Activated CD4-positive, alpha-beta T cell treated with anti-CD3 and anti-CD28 coated beads, Interleukin-2, amount 10 ng/mL, durations not matched to agents 24 days and 14 days (primary cell): ENCODE measurements at places on chromosomes 3 and 15. TPM values are rescaled to one million over a fixed set of nuclear protein-coding genes. Genes with fewer than 3 reads are reported as not detected.

DNA sequence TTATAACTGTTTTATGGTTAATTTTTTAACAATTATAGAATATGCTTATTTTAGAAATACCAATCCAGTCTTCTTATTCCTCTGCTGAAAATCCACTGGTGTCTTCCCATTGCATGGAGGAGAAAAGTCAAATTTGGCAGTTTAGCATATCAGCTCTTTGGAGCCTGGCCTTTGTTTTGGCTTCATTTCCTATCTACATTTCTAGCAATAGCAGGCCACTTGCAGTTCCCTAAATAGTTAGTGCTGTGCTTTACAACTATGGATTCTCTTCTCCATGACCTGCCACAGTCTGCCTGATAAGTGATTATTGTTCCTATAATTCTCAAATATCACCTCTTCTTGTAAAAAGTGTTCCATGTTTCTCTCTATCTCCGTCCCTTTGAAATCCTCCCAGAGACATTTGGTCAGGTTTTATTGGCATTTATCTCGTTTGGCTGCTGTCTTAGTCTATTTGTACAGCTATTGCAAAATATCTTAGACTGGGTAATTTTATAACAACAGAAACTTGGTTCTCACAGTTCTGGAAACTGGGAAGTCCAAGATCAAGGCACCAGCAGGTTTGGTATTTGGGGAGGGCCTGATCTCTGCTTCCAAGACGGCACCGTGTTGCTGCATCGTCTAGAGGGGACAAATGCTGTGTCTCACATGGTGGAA lies 8.2 kb upstream of the SEC22A start:
- H3K27me3 ChIP-seq = peaks cover 9% of the 10 kb centered on the region
- H3K27ac ChIP-seq = no peak overlapping the region
- no peak overlapping the region for H3K4me3 ChIP-seq
- no peak for DNase-seq

Gene DUOXA1
- not detected in 2 replicates for total RNA-seq

Gene PTPRG
- total RNA-seq = 4.2 and 4.6 TPM in 2 replicates

GRCh38 chr3:119557877-119558269 lies 1.5 kb downstream of the CD80 start:
- peak overlapping the region; percentile 80 for H3K4me3 ChIP-seq
- H3K27me3 ChIP-seq = no peaks in the 10 kb centered on the region
- peaks cover 21% of the 10 kb centered on the region for H3K36me3 ChIP-seq
- peak; percentile 78 for DNase-seq
- H3K4me1 ChIP-seq = peaks cover 53% of the 10 kb centered on the region
- H3K27ac ChIP-seq = peak overlapping the region; percentile 77

Gene GNAT1
- total RNA-seq = not detected in 2 replicates

Gene PLA2G4D
- total RNA-seq = not detected in 2 replicates

GRCh38 chr15:52551762-52552161 lies 17.1 kb downstream of the ARPP19 start:
- H3K27ac ChIP-seq = no peak overlapping the region
- peaks cover 53% of the 10 kb centered on the region for H3K36me3 ChIP-seq
- H3K4me1 ChIP-seq = peaks cover 13% of the 10 kb centered on the region

DNA sequence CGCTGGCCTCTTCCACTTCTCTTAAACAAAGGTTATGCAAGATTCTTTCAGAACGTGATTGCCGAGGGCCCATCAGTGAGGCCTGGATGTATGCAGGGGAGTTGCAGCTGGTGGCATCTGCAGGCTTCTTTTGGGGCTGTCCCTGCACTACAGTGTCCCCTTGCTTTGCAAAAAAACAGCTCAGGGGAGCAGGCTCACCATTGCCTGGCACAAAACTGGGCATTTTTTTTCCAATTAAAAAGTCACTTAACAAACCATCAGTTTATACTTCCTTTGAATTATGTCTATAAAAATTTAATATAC lies 148.6 kb downstream of the ATP10A start:
- no peaks in the 10 kb centered on the region for H3K4me1 ChIP-seq
- no peak overlapping the region for H3K27ac ChIP-seq
- no peaks in the 10 kb centered on the region for H3K27me3 ChIP-seq
- DNase-seq = no peak
- H3K36me3 ChIP-seq = peaks cover 23% of the 10 kb centered on the region

DNA sequence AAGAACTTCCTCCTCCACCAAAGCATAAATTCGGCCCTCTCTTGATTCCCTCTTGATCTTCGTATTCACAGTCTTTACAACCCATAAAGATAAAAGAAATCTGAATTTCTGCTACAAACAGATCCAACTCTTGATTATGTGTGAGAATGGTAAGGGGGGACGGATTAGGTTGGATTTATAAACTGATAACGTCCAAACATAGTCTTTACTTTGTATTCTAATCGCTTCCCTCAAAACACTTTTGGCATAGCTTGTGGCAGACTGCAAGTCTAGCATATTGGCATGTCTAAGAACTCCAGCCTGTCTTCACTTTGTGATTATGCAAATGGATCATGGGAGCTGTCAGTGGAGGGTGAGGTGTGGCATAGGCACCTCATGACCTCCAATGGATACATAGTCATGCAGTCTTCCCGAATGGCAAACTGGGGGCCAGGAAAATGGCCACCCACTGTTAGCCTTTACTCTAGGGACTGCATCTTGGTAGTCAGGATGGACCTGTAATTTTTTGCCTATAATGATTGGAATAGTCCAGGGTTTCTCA lies 24.3 kb upstream of the GPR171 start:
- H3K27ac ChIP-seq = peak overlapping the region; percentile 74
- no peaks in the 10 kb centered on the region for H3K27me3 ChIP-seq
- peaks cover 9% of the 10 kb centered on the region for H3K36me3 ChIP-seq
- peak overlapping the region; percentile 44 for H3K4me3 ChIP-seq

Gene CBLB
- 177 and 183 TPM in 2 replicates for total RNA-seq

- no peak overlapping the region for H3K4me3 ChIP-seq
- H3K36me3 ChIP-seq = peaks cover 42% of the 10 kb centered on the region
Observed at GRCh38 chr3:44939581-44940036, 36.4 kb downstream of the ZDHHC3 start.

Gene ACKR2
- 0.42 and 0.69 TPM in 2 replicates for total RNA-seq

Gene TRAIP
- total RNA-seq = 27.1 and 30.4 TPM in 2 replicates

DNA sequence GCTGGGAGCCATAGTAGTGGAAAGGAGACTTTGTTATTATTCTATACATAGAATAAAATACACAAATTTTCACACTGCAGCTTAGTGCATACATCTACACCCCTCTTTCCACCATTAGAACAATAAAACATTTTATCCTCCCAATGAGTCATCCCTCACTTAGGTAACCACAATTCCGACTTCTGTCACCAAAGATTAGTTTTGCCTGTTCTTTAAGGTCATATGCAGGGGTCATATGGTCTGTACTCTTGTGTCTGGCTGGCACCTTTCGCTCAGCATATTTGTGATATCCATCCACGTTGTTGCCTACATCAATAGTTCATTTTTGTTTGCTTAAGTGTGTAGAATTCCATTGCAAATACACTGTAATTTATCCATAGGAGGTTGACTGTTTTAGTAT lies 399.4 kb downstream of the SHQ1 start:
- H3K27ac ChIP-seq = no peak overlapping the region
- H3K4me1 ChIP-seq = peaks cover 32% of the 10 kb centered on the region
- peaks cover 27% of the 10 kb centered on the region for H3K36me3 ChIP-seq
- H3K4me3 ChIP-seq = no peak overlapping the region
- no peak for DNase-seq
- peaks cover 7% of the 10 kb centered on the region for H3K27me3 ChIP-seq

GRCh38 chr3:106440672-106441071 lies 571.9 kb upstream of the CBLB start:
- H3K27me3 ChIP-seq = no peaks in the 10 kb centered on the region
- no peaks in the 10 kb centered on the region for H3K36me3 ChIP-seq
- no peak overlapping the region for H3K4me3 ChIP-seq
- H3K4me1 ChIP-seq = no peaks in the 10 kb centered on the region
- no peak for DNase-seq

GRCh38 chr15:59401824-59402569 lies 29.3 kb upstream of the MYO1E start:
- H3K36me3 ChIP-seq = no peaks in the 10 kb centered on the region
- DNase-seq = no peak
- H3K27me3 ChIP-seq = peaks cover 39% of the 10 kb centered on the region

- DNase-seq = no peak
- no peaks in the 10 kb centered on the region for H3K4me1 ChIP-seq
- H3K36me3 ChIP-seq = no peaks in the 10 kb centered on the region
- no peak overlapping the region for H3K27ac ChIP-seq
- H3K4me3 ChIP-seq = no peak overlapping the region
Observed at GRCh38 chr3:87006844-87007439, 16.0 kb upstream of the VGLL3 start.

- no peak overlapping the region for H3K27ac ChIP-seq
- no peak overlapping the region for H3K4me3 ChIP-seq
- H3K27me3 ChIP-seq = peaks cover 39% of the 10 kb centered on the region
- H3K36me3 ChIP-seq = no peaks in the 10 kb centered on the region
- DNase-seq = no peak
- H3K4me1 ChIP-seq = no peaks in the 10 kb centered on the region
Observed at GRCh38 chr3:150303768-150304167, 104.3 kb upstream of the TSC22D2 start.

Gene MASP1
- total RNA-seq = not detected in 2 replicates

DNA sequence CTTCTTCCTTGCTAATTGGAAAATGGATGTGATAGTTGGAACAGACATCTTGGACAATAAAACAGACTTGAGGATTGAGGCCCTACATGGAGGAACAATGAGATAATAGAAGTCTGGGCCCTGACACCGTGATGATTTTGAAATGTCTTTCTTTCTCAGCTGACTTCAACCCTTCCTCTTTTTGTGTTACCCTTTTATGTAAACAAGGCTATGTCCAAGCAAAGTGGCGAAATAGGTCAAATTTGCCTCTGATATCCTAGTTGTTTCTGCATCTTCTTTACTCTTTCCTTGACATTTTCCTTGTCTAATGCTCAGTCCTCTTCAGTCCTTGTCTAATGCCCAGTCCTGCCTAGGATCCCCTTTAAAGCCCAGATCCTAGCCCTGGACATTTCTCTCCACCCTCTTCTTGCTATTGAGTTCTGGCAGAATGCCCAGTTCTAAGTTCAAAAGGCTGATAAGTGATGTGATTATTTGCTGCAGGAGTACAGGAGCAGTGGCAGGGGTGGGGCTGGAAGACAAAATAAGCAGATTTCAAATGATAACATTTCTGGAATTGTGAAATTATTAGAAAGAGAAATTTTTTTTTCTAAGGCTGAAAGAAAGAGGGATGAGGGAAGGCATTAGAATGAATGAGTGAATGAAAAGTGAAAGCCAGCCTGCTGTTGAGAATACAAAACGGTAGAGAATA lies 6.5 kb upstream of the VPS8 start:
- no peak for DNase-seq
- H3K4me1 ChIP-seq = peaks cover 7% of the 10 kb centered on the region
- H3K4me3 ChIP-seq = no peak overlapping the region
- peaks cover 16% of the 10 kb centered on the region for H3K27me3 ChIP-seq

Gene EAF2
- 13.7 and 14.5 TPM in 2 replicates for total RNA-seq
